ENCODE measurements at places on chromosomes 11 and 22. TPM values are rescaled to one million over a fixed set of nuclear protein-coding genes. Genes with fewer than 3 reads are reported as not detected.

OR52I1 gene
- total RNA-seq, result not detected

P2RX6 gene
- total RNA-seq, result 2.7 TPM

KCNQ1 gene
- total RNA-seq, result not detected

CD81 gene
- 229 TPM for total RNA-seq

PNPLA3 gene
- 6.2 TPM for total RNA-seq

AGBL2 gene
- 0.58 TPM for total RNA-seq

RIC3 gene
- not detected for total RNA-seq

C1QTNF5 gene
- 11.0 TPM for total RNA-seq

MRGPRE gene
- total RNA-seq, result not detected

TSGA10IP gene
- total RNA-seq, result not detected

C11orf42 gene
- total RNA-seq, result not detected

DTX4 gene
- total RNA-seq, result 0.85 TPM

OR8D1 gene
- under 0.01 TPM for total RNA-seq

DCDC1 gene
- 0.19 TPM for total RNA-seq

EMID1 gene
- 0.28 TPM for total RNA-seq

OR51A2 gene
- total RNA-seq, result not detected

MUC5AC gene
- total RNA-seq, result not detected

OR9Q1 gene
- not detected for total RNA-seq

OR8G1 gene
- total RNA-seq, result not detected

CEP126 gene
- total RNA-seq, result 2.8 TPM

DGAT2 gene
- total RNA-seq, result 1.7 TPM

FXYD2 gene
- 0.38 TPM for total RNA-seq

AMPD3 gene
- total RNA-seq, result 2.7 TPM

TRIM5 gene
- total RNA-seq, result 49.3 TPM

B4GAT1 gene
- total RNA-seq, result 60.0 TPM

EEF1G gene
- total RNA-seq, result 1,480 TPM

PAX6 gene
- total RNA-seq, result not detected

BARX2 gene
- total RNA-seq, result not detected

LDHA gene
- 2,140 TPM for total RNA-seq

All from regular cardiac myocyte (primary cell).